ENCODE measurements at places on chromosomes 1 and 21.

GRCh38 chr1:230823931-230824381, 44.4 kb downstream of the C1orf198 start:
- no peak for DNase-seq

DNA sequence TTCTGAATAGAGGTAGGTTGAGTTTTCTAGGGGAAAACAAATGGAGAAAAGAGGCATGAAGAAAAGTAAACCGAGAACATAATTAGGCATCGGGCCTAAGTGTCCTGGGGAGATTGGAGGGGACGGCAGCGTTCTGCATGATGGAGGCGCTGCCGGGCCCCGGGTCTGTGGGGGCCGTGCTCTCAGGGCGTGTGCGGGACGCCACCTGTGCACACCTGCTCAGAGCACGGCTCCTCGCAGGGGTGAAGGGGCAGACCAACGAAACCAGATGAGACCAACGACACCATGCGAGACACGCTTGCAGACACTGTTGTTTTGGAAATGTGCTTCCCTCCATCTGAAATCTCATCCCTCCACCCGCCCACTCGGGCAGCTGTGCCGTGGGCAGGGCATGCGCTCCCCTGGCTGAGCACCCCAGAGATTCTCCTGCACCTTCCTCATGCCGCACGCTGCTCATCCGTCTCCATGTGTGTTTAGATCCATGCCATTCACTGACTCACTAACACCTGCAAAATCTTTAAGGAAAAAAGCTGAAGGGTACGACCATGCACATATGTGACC, 28.2 kb upstream of the TRAPPC10 start:
- DNase-seq, result no peak

GRCh38 chr1:92820024-92820423, 11.8 kb upstream of the RPL5 start:
- no peak for DNase-seq

GRCh38 chr1:9700340-9700739, 48.8 kb downstream of the PIK3CD start:
- no peak for DNase-seq

DNA sequence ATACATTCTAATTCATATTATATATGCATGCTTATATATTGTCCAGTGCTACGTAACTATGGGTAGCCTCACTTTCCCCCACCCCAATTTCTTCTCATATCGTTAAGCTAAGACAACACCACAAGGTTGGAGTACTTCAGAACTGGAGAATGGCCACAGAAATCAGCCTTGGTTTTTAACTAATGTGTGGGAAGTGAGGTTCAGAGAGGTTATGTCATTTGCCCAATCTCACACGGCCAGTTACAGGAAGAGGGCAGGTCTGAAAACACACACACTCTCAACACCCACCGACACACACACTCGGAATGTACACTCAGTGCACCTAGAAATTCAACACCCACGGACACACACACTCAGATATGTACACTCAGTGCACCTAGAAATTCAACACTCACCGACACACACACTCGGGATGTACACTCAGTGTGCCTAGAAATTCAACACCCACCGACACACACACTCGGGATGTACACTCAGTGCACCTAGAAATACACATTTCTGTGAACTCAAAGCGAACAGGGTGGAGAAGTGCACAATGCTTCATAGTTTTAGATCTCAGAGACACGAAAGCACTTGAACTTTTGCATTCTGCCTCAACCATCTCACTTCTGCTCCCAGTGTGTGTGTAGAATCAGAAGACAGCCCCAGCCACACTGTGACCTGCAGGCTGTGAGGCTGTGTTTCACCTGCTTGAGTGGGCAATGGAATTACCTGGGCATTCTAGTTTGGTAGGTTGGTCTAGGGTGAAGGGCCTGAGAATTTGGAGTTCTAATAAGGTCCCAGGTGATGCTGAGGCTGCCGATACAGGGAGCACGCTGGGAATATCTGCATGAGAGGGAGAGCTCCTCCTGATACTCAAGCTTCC, 170.4 kb downstream of the CLIC6 start:
- no peak for DNase-seq

- no peak for DNase-seq
Measured at GRCh38 chr1:31505911-31506497, 70.3 kb upstream of the TINAGL1 start.

DNA sequence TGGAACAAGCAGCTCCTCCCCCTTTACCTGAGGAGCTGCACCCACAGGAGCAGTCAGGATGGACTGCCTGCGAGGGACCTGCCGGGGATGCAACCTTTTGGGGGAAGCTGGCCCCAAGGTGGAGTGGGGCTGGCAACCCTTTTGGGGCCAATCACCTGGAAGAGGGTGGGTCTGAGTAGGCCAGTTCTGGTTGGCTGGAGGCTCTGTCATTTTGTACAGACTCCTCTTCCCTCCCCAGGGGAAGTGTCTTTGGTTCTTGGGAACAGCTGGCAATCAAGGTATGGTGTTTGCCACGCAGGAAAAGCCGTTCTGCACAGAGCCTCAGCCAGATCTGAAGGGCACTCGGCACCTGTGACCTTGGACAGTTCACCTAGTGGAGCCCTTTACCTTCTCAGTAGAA, 280 bp upstream of the A3GALT2 start:
- DNase-seq, result no peak

- no peak for DNase-seq
Measured at GRCh38 chr1:187038784-187039183, 210.0 kb downstream of the PLA2G4A start.

GRCh38 chr1:185108321-185108720, 48.4 kb downstream of the TRMT1L start:
- DNase-seq, result no peak

DNA sequence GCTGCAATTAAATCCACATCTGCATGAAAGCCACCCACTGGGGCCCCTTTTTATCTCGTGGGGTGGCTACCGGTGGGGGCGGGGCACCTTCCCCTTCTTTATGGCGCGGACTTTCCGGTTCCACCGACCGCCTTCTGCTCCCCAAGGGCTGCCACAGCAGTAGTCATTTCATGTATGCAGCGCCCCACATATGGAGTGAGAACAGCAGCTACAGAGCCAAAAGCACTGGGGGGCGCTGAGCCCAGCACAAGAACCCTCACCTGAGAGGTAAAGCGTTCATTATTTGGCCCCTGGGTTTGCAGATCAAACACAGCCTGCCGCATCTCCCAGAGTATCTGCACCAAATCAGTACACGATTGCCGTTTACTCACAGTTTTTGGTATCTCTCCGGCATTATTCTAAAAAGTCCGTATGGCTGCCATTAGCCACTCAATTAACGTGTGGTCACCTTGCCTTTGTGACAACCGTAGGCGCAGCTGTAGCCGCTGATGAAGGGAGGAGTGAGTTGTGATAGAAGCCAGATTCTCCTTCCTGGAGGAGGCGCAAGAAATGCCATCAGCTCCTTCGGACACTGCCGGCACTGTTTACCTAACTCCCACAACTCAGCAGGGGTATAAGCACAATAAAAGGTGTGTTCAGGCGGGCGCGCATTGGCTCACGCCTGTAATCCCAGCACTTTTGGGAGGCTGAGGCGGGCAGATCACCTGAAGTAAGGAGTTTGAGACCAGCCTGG, 30.4 kb upstream of the CR2 start:
- no peak for DNase-seq

- no peak for DNase-seq
Measured at GRCh38 chr1:111961773-111962565, 27.5 kb downstream of the KCND3 start.

DNA sequence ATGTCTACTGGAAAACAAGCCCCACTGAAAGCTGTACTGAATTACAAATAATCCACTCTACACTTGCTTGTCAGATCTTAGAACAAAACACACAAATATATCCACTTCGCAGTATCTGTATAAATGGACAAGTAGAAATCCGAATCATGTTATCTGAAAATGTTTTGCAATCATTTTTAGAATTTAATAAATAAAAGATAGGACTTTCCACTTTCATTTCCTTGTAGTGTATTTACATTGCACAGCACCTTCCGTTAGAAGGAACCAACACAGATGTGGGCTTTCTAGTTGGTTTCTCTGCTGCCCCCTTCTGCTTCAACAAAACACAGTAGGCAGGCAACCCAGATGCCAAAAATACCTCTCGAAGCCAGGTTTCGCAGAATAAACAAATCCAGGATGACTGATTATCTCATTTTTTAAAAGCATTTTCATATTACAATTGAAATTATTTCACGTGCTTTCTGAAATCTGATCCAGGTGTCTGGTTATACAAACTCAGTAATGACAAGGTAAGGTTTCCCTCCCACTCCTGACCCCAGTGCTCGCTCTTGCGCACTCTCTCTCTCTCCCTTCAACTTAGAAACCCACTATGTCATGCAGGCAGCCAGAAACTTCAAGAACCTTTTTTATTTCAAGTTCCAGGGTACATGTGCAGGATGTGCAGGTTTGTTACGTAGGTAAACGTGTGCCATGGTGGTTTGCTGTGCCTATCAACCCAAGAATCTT, 389.9 kb downstream of the SMYD3 start:
- no peak for DNase-seq

DNA sequence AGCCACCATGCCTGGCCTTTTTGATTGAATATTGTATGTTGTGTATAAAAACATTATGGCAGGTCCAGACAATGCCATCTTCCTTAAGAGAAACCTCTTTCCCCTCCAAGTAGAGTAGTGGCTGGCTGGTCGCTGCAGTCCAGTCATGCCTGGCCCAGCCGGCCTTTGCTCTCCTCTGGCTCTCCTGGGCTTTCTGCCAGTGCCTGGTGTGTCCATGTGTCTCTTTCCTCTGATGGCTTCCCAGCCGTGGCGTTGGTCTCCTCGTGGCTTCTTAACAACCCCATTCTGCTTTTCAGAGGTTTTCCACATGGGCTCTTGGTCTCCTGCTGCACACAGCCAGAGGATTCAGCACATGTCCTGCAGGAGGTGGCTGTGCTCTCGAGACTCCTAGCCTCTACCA, 58.7 kb downstream of the DIP2A start:
- no peak for DNase-seq

GRCh38 chr21:15162921-15163320, 98.1 kb upstream of the NRIP1 start:
- no peak for DNase-seq

DNA sequence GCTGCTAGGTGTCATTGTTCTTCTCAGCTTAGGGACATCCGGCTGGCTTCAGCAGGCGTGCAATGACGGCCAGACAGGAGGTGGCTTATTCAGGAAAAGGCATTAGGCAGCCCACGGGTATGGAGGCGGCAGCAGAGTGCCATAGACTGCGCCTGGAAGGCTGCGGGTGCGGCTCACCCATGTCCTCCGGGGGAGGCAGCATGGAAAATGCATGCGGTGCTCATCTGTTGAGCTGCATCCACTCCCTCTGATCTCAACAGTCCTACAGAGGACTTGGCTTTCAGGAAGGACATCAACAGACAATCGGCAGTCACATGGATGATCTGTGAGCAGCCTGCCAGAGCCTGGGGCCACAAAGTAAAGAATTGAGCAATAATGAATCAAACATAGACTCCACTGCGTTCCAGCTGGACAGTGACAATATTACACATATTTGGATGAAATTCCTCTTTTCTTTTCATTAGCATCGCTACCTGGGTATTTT, 42.9 kb downstream of the UMODL1 start:
- no peak for DNase-seq

DNA sequence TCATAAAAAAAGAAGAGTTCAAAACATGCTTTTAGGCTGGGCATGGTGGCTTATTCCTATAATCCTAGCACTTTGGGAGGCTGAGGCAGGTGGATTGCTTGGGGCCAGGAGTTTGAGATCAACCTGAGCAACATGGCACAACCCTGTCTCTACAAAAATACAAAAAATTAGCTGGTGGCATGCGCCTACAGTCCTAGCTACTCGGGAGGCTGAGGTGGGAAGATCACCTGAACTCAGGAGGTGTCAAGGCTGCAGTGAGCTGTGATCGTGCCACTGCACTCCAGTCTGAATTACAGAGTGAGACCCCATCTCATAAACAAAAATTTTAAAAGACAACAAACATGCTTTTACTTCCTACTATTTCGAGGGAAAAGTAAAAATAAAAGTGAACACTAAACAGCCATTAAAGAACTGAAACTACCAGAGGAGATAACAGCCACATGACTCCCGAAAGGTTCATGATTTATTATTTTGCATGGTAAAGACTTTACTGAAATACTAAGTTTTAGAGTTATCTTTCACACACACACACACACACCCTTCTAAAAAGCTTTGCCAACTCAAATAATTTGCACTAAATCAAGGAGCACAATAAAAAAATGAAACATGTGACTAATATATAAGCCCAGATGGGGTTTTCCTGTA, 48.1 kb downstream of the USP1 start:
- no peak for DNase-seq

GRCh38 chr1:199742547-199742946, 285.0 kb upstream of the NR5A2 start:
- no peak for DNase-seq

DNA sequence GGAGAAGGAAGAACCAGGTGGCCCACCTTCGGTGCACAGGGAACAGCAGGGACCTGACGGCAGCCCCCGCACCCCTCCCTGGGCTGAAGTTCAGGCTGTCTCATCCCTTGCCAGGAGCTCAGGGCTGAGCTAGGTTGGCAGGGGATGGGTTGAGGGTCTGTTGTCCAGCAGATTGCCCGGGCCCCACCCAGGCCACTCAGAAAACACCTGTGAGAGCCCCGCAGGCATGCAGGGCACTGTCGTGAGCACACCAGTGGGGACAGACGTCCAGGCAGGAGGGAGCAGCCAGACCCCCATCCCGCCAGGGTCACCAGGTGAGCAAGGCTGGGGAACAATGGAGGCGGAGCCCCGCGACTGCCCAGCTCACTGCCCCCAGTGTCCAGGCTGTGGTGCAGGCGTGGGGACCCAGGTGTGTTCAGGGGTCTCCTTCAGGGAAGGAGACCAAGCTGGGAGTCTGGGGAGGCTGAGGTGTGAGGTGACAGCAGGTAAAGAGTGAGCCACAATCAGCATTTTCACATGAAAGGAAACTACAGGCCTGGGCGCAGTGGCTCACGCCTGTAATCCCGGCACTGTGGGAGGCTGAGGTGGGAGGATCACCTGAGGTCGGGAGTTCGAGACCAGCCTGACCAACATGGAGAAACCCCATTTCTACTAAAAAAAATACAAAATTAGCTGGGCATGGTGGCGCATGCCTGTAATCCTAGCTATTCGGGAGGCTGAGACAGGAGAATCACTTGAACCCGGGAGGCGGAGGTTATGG, 9.4 kb upstream of the SAMD11 start:
- DNase-seq, result no peak

DNA sequence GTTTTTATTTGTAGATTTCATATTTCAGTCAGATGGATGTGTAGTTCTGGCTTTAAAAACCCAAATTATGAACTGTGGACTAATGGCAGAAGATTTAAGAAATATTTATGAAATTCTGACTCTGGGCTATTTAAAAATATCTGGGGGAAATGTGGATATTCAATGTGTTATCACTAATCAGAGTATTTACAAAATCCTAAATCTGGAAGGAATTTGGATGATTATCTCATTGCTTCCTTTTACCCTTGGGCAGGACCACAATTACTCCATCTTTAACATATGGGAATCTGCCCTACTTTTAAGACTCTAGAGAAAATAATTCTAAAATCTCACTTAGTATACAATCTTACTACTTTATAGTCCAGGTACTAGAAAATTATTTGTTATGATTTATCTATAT, 203.2 kb downstream of the PDE4B start:
- no peak for DNase-seq

GRCh38 chr1:70042090-70042731, 163.2 kb downstream of the LRRC40 start:
- DNase-seq, result no peak

- DNase-seq, result no peak
Measured at GRCh38 chr1:119659628-119660027, 11.6 kb upstream of the ZNF697 start.

- no peak for DNase-seq
Measured at GRCh38 chr1:31576743-31577455, 584 bp downstream of the TINAGL1 start.

GRCh38 chr21:40846103-40846502, 855 bp downstream of the DSCAM start:
- DNase-seq, result no peak
